ENCODE measurements at places on chromosomes 11 and 22.

DNA sequence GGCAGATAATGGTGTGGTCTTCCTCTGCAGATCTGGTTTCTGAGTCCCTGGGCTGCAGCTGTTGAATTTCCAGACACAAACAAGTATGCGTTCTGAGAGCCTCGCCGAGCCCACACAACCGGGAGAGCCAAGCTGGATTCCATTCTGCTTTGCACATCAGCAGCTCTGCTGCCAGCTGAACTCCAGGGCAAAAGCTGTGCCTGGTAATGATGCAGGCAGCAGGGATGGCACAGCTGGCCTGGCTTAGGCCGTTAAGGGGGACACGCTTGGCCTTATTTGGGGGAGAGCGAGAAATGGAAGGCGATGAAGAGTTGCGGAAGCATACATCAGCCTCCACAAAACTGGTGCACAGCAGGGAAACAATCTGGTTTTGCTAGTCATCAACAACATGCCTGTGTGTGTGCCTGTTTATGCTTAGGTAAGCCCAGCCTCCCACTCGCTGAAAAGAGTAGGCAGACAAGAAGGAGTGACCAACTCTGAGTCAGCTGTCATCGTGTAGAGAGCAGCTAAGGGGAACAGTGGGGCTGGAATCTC is 25.1 kb downstream of the ADAMTS8 start:
- no peaks in the 10 kb centered on the region for H3K36me3 ChIP-seq
- H3K4me3 ChIP-seq: no peak overlapping the region
- peaks cover 19% of the 10 kb centered on the region for H3K27me3 ChIP-seq
- H3K27ac ChIP-seq: no peak overlapping the region

- no peak for DNase-seq
- no peak overlapping the region for H3K27ac ChIP-seq
- H3K4me3 ChIP-seq: no peak overlapping the region
Measured at GRCh38 chr11:101866619-101867491, 48.0 kb upstream of the CEP126 start.

- no peak overlapping the region for H3K27ac ChIP-seq
- peak; percentile 84 for DNase-seq
- peaks cover 3% of the 10 kb centered on the region for H3K36me3 ChIP-seq
- H3K4me1 ChIP-seq: peaks cover 13% of the 10 kb centered on the region
Measured at GRCh38 chr22:38114484-38115398, 4.3 kb upstream of the BAIAP2L2 start.

DNA sequence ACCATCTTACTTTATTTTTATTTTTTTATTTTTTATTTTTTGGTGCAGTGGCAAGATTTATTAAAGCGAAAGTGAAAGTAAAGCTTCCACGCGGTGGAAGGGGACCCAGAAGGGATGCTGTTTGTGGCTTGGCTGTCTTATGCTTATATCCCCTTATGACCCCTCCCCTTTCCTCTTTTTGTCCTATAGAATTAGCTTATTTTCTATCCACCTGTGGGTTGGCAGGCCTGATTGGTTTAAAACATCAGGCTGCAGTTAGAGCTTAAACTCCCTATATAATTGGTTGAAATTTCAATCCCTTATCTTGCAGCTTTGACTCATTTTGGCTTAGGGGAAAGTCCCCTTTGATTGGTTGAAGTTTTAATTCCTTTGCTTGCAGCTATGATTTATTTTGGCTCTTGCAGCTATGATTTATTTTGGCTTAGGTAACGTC is 50.5 kb downstream of the NNMT start:
- peaks cover 3% of the 10 kb centered on the region for H3K27me3 ChIP-seq
- no peaks in the 10 kb centered on the region for H3K4me1 ChIP-seq
- H3K4me3 ChIP-seq: no peak overlapping the region
- H3K27ac ChIP-seq: no peak overlapping the region
- H3K36me3 ChIP-seq: no peaks in the 10 kb centered on the region

DNA sequence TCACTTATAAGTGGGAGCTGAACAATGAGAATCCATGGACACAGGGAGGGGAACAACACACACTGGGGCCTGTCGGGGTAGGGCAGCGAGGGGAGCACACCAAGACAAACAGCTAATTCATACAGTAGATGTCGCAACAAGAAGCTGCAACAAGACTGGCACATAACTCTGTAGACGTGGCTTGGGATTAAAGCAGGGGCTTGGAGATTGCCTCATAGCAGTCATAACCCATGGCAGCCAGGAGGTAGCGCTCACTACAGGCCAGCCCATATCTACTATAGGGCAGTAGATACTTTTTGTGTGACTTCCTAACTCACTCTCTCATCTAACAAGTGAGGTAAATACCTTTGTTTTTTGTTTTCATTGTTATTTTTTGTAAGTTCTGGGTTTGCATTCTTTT is 1.7 kb upstream of the OR9G4 start:
- H3K4me3 ChIP-seq: no peak overlapping the region
- H3K27me3 ChIP-seq: no peaks in the 10 kb centered on the region
- no peak overlapping the region for H3K27ac ChIP-seq
- no peak for DNase-seq
- no peaks in the 10 kb centered on the region for H3K4me1 ChIP-seq

DNA sequence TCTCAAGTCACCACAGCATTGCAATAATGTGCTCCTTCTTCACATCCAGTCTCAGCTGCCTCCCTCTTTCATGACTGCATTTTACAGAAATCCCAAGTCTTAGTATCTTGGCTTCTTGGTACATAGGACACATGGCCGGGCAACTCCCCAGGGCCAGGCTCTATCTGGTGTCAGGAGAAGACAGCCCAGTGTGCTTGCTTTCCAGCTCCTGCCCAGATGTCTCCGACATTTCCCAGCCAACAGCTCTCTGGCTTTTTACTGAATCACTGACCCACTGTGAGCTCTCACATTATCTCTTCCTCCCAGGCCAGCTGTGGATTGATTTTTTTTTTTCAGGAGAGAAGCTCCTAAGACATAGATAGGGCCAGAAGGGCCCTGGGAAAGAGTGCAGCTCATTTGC is 346.0 kb upstream of the C11orf87 start:
- no peak overlapping the region for H3K27ac ChIP-seq
- no peak overlapping the region for H3K4me3 ChIP-seq
- H3K4me1 ChIP-seq: no peaks in the 10 kb centered on the region
- DNase-seq: no peak
- no peaks in the 10 kb centered on the region for H3K27me3 ChIP-seq

DNA sequence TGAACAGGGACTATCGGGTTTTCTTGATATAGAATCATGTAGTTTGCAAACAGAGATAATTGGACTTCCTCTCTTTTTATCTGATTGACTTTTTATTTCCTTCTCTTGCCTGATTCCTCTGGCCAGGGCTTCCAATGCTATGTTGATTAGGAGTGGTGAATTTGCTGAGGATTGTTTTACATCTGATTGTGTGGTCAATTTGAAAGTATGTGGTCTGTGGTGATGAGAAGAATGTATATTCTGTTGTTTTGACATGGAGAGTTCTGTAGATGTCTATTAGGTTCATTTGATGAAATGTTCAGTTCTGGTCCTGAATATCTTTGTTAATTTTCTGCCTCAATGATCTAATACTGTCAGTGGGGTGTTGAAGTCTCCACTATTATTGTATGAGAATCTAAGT is 713.2 kb upstream of the CCDC179 start:
- no peaks in the 10 kb centered on the region for H3K27me3 ChIP-seq
- no peak overlapping the region for H3K27ac ChIP-seq
- DNase-seq: no peak
- H3K4me3 ChIP-seq: no peak overlapping the region
- no peaks in the 10 kb centered on the region for H3K36me3 ChIP-seq

- no peak overlapping the region for H3K4me3 ChIP-seq
- H3K4me1 ChIP-seq: peaks cover 22% of the 10 kb centered on the region
- no peaks in the 10 kb centered on the region for H3K36me3 ChIP-seq
- no peak for DNase-seq
- H3K27ac ChIP-seq: no peak overlapping the region
Measured at GRCh38 chr22:27638329-27639233, 163.0 kb downstream of the MN1 start.

- no peak overlapping the region for H3K27ac ChIP-seq
- no peak for DNase-seq
- H3K4me1 ChIP-seq: no peaks in the 10 kb centered on the region
- H3K4me3 ChIP-seq: no peak overlapping the region
- no peaks in the 10 kb centered on the region for H3K36me3 ChIP-seq
Measured at GRCh38 chr11:65066315-65066714, 8.0 kb upstream of the NAALADL1 start.

- H3K4me1 ChIP-seq: no peaks in the 10 kb centered on the region
- no peaks in the 10 kb centered on the region for H3K36me3 ChIP-seq
- H3K27ac ChIP-seq: no peak overlapping the region
- peak; percentile 64 for DNase-seq
- H3K4me3 ChIP-seq: no peak overlapping the region
- H3K27me3 ChIP-seq: peaks cover 27% of the 10 kb centered on the region
Measured at GRCh38 chr11:113305440-113306336, 8.7 kb upstream of the TTC12 start.

- DNase-seq: no peak
- H3K36me3 ChIP-seq: peaks cover 13% of the 10 kb centered on the region
- no peaks in the 10 kb centered on the region for H3K4me1 ChIP-seq
- H3K4me3 ChIP-seq: no peak overlapping the region
Measured at GRCh38 chr11:20397281-20397680, 9.8 kb downstream of the PRMT3 start.

DNA sequence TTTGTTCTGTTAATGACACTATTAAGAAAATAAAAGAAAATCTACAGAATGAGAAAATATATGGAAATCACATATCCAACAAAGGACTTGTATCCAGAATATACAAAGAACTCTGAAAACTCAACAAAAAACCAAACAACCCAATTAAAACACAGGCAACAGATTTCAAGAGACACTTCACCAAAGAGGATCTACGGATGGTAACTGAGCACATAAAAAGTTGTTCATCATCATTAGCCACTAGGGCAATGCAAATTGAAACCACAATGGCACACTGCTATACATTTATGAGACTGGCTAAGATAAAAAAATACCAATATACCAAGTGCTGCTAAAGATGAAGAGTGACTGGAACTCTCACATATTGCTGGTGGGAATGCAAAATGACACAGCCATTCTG is 34.5 kb upstream of the SLC25A1 start:
- H3K4me3 ChIP-seq: no peak overlapping the region
- no peak overlapping the region for H3K27ac ChIP-seq
- DNase-seq: no peak
